ENCODE measurements at places on chromosomes 7 and 10.

DNA sequence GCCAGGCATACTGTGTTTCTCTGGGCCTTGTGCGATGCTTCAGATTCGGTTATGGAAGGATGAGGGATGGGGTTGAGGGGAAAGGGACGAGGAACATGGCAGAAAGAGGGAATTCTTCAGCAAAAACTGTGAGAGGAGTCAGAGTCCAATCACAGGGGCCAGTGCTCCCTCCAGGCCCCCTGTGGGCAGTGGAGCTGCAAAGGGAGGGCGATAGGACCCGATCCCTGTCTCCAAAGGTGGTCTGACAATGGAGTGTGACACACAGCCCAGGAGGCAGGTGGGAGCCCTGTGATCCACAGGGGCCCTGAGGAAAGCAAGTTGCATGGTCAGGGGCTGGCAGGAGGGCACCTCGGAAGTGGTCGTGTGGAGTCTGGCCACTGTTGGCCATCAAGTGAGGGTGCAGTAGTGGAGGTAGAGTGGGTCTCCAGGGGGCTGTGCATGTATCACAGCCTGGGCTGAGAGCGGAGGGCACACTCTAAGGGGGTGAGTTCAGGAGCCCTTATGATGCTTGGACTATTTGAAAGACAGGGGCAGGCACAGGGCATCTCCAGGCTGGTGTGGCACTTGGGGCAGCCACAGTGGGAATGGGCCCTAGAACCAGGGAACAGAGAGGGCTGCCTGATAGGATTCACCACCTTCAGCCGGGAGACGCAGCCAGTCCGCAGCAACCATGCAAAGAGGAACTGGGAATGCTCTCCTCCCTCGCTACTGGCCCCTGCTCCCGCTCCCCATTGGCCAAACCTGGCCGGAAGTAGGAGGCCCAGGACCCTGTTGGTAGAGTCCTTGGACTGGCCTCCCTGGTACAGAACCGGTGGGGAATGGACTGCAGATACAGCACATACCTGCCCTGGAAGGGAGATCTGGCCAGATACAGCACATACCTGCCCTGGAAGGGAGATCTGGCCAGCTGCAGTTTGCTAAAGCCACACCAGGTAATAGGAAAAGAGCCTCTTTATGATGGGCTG, 115.9 kb downstream of the ADCY1 start:
- no peak for DNase-seq

- DNase-seq, result no peak
These were observed 7.3 kb upstream of the CCDC6 start for GRCh38 chr10:59913547-59914237.

DNA sequence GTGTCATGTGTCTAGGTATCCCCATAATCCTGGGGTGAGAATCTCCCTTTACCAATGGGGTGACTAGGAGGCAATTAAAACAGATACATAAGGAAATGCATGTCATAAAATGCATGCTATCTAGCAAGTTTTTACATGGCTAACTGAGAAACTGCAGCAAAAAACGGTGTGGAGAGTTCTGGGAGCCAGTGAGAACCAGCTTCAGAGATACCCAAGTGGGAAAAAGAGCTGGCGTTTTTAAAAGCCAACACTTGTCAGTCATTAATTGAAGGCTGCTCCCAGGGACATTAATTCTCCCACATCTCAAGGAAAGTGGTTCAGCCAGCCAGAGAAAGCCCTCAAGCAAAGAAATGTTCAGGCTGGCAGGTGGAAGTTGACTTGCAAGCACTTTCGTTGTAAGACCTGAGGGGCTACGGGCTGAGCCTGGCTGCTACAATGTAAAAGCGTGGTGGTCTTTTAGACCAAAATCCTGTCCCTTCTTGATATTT, 28.1 kb downstream of the ST8SIA6 start:
- DNase-seq, result no peak

GRCh38 chr10:110747609-110748464, 103.7 kb downstream of the RBM20 start:
- no peak for DNase-seq

- peak; percentile 35 for DNase-seq
These were observed 151.8 kb upstream of the YAE1 start for GRCh38 chr7:39414224-39415035.

- no peak for DNase-seq
These were observed 147.8 kb upstream of the SEMA3E start for GRCh38 chr7:83796760-83797159.

- DNase-seq, result no peak
These were observed 70.2 kb downstream of the SORCS3 start for GRCh38 chr10:104711302-104711721.

GRCh38 chr10:16828701-16829175, 11.5 kb upstream of the RSU1 start:
- DNase-seq, result no peak

DNA sequence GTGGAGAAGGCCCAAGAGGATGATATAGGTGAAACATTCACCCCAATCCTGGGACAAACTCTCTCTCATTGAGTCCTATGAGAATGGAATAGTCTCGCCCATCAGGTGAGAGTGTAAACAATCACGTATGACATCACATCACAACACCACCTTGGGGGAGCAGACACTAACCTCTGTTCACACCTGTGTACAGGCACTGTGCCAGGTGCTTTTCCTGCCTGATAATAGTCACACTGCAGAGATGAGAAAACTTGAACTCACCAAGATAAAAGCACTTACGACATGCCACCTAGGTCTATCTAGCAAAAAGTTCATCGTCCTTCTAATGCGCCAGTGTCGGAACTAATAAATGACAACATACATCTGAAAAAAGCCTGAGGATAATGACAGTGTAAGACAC, 187.8 kb downstream of the FAM107B start:
- DNase-seq, result no peak

GRCh38 chr7:131431289-131431688, 103.6 kb downstream of the MKLN1 start:
- DNase-seq, result no peak

GRCh38 chr10:102322914-102323313, 72.6 kb upstream of the NFKB2 start:
- DNase-seq, result no peak

GRCh38 chr10:84743483-84743882, 415.1 kb downstream of the CCSER2 start:
- no peak for DNase-seq

DNA sequence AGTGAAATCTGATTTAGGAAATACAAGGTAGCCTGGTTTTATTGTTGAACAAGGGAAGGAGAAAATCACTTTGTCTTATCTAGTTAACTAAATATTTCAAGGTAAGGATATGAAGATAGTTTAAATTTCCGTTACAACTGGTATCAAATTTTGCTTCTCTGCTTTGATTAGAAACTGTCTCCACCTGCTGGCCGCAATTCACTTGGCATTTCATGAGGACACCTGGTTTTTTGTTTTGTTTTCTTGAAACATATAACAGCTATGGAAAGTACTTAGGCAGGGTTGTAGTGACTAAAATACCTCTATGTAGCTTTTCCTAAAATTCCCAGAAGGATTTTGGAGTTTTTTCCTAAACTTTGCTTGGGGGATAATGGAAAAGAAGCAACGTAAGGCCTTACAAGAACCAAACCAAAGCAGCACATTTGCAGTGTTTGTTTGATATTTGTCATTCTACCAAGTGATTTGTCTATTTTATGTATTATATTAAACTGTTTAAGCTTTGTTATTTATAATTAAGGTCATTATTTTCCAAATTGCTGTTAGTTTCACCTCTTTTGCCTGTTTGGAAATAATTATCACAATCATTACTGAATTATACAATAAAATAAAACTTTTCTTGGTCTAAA, 73.6 kb downstream of the AHCYL2 start:
- DNase-seq, result no peak

GRCh38 chr7:135342887-135343286, 109.2 kb downstream of the STRA8 start:
- DNase-seq, result no peak

GRCh38 chr7:66946545-66946944, 25.5 kb downstream of the TMEM248 start:
- DNase-seq, result no peak

DNA sequence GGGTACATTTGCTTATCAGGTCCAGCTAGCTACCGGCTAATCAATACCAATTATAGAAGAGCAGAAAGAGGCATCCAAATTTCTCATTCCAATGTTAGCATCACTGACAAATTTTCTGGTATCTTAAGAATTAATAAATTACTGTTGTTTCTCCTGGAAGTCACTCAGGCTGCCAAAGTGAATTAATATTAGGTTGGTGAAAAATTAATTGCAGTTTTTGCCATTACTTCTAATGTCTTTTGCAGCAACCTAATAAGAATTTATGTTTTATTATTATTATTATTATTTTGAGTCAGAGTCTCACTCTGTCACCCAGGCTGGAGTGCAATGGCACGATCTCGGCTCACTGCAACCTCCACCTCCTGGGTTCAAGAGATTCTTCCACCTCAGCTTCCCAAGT, 979.9 kb downstream of the TYW1 start:
- DNase-seq, result no peak

GRCh38 chr10:17607603-17608332, 9.4 kb downstream of the HACD1 start:
- no peak for DNase-seq

- DNase-seq, result no peak
These were observed 4.2 kb upstream of the EBF3 start for GRCh38 chr10:129968020-129968852.

- DNase-seq, result no peak
These were observed 1.6 kb downstream of the TAC1 start for GRCh38 chr7:97733276-97734161.

DNA sequence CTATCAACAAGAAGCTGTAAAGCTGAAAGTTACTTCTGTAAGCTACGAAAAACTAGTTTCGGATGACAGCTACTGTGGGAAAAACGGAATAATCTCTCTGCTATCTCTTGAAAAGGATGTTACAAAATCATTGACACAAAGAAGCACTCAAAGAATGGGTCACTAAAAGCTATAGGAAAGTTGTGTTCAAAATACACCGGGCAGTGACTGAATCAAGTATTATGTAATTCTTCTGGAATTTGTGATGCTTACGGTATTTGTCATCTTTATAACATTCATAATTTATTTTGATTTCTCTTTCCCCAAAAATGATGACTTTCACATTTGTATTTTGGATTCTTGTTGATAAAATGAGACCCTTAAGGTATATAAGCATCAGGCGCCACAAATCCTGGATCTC, 112.1 kb upstream of the KLF6 start:
- no peak for DNase-seq

GRCh38 chr10:31618541-31619291, 299.7 kb downstream of the ZEB1 start:
- no peak for DNase-seq

- DNase-seq, result no peak
These were observed 15.9 kb downstream of the SRGN start for GRCh38 chr10:69103784-69104183.

DNA sequence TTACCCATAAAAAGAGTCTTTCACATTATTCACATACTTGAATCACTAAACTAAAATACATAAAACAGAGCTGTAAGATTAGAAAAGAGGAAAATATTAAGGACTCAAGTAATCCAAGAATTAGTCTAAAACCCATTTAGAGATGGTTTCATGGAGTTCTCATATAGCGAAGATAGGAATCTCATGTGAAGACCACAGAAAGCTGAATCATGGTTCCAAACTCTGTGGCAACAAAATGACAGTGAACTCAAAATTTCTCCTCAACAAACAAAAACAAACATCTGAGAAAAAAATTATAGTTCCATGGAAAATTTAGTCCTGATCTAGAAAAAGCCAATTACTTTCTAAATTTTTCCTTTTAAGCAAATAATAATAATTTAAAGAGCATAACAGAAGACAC, 34.6 kb downstream of the BAZ1B start:
- no peak for DNase-seq

- peak; percentile 11 for DNase-seq
These were observed 786 bp downstream of the ATP5F1C start for GRCh38 chr10:7788639-7789286.

GRCh38 chr10:29634764-29635625, at the start of gene SVIL:
SVIL (minus strand) TSS chr10:29634971; CDS start chr10:29555058, 79,913 bp downstream.
- no peak for DNase-seq

- no peak for DNase-seq
These were observed 87.6 kb upstream of the MACROH2A2 start for GRCh38 chr10:69965086-69965485.

GRCh38 chr7:92665926-92666325, 75.7 kb upstream of the FAM133B start:
- no peak for DNase-seq

GRCh38 chr10:128993443-128993842, 473.6 kb upstream of the MGMT start:
- DNase-seq, result no peak

DNA sequence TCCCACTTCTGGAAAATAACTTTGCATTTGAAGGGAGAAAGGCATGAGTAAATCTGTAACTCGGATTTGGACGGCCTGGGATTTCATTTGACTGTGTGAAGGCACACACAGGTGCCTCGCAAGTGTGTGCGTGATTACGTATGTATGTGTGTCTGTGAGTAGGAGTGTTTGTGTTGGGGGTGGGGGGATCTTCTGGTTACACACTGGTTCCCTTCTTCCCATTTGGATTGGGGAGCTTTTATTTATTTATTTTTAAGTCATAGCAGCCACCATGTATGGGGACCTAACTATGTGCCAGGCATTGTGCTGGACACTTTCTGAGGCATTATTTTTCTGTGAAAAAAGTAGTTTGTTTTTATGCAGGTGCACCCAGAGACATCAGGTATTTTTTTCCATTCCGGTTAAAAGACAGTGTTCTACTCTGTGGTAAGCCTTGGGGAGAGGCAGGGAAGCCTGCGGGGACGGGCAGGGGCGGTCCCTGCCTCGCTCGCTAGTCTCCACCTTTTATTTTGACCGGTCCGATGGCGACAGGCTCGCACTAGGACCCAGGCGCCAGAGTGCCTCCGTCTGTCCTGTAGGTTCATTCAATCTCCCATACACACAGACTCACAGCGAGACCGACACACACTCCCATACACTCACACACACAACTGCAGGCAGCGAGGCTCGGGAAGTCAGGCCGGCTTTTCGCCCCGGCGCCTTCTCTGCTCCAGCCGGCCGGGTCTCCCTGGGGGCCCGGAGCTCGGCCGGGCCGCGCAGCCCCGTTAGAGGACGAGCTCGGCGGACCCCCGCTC, at the start of gene MXI1:
Gene MXI1, plus strand, starts transcription at position 595 of the 794 bp plus-strand sequence. CDS start 204 bp downstream, outside the sequence.
- DNase-seq, result no peak

GRCh38 chr10:97744405-97745035, 7.6 kb downstream of the ZFYVE27 start:
- no peak for DNase-seq

- no peak for DNase-seq
These were observed 4.4 kb downstream of the WDR91 start for GRCh38 chr7:135206941-135207391.

GRCh38 chr10:126584836-126585235, 85.7 kb downstream of the C10orf90 start:
- DNase-seq, result no peak

Measured in stimulated activated CD4-positive, alpha-beta T cell treated with anti-CD3 and anti-CD28 coated beads, Interleukin-12 subunit alpha, Interleukin-12 subunit beta, amount 100 ng/mL, for 24 hours (primary cell).